Dermis microvascular lymphatic vessel endothelial cell (primary cell): ENCODE measurements at places on chromosomes 2 and 18. TPM values are rescaled to one million over a fixed set of nuclear protein-coding genes. Genes with fewer than 3 reads are reported as not detected.

Gene NAT8
- total RNA-seq: not detected in 2 replicates

DNA sequence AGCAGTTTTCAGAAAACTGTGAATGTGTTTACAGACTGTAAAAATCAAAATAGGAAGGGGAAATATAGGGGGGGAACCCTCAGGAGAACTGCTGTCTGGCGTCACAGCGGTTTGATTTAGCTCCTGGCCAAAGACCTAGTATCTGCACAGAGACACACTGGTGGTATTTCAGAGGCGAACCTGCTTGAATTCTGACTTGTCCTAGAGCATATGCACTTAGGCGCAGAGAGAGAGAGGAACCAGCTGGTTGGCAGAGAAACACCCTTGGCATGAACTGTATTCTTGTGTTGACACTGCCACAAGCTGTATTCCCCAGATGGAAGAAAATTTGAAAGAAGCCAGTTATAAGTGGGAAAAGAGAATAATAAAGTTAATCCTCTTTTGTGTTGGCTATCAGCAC is 506.5 kb upstream of the NRP2 start:
- DNase-seq: no peak

- DNase-seq: no peak
These were observed 19.3 kb downstream of the TRABD2A start for GRCh38 chr2:84861539-84861938.

GRCh38 chr2:128250229-128251025 is 68.2 kb downstream of the HS6ST1 start:
- no peak for DNase-seq

GRCh38 chr2:171723716-171724683 is 36.7 kb downstream of the DYNC1I2 start:
- no peak for DNase-seq

Gene TCF23
- total RNA-seq: not detected in 2 replicates

DNA sequence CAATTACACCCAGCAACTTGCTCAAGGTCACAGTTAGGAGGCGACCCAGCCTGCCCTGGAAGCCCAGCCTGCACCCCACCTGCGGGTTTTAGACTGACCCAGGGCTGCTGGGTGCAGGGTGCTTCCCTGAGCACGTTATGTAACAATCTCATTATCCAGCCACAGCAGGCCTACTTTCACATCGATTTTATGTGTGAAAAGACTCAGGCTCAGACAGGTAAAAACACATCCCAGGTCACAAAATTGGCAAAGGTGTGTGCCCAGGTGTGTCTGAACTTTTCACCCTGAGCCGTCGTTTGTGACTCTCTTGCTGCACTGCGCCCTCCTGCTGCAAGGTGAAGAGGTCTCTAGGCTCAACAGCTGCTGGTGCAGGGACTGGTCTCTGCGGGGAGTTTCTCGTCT is 668.2 kb upstream of the HS6ST1 start:
- DNase-seq: no peak

- DNase-seq: no peak
These were observed 100.7 kb upstream of the FOSL2 start for GRCh38 chr2:28291811-28292440.

Gene CRYGC
- not detected in 2 replicates for total RNA-seq

Gene CYP27A1
- total RNA-seq: 6.2 and 19.2 TPM in 2 replicates

GRCh38 chr2:200300065-200300464 is 6.4 kb upstream of the SPATS2L start:
- DNase-seq: no peak

- no peak for DNase-seq
These were observed 127.3 kb downstream of the MREG start for GRCh38 chr2:215886022-215886421.

DNA sequence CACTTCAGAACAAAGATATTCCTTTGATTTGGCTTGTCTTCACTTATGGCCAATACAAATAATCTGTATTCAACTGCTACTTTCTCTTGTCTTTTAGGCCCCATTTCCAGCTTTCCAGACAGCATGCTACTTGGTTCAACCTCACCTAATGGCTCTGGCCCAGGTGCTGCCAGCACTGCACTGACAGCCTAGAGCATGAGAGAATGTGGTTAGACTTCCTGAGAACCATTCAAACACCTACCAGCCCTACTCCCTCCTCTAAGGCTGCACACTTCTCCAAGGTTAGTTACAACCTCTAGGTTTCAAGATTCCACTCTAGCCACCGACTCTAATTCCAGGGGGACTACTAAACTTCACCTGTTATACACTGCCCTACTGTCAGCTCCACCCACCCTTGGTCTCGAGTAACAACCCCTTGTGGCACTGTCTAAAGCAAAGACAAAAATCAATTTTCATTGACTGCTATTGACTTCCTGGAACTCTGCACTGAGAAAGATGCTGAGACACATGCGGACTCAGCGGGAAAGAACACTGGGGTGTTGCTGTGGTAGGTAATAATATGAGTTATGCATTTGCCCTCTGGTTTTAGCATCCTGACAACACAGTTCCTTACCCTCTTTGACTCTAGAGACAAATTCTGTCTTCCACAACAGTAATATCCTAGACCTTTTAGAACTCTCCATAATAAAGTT is 38.2 kb downstream of the PLEKHM3 start:
- DNase-seq: no peak

DNA sequence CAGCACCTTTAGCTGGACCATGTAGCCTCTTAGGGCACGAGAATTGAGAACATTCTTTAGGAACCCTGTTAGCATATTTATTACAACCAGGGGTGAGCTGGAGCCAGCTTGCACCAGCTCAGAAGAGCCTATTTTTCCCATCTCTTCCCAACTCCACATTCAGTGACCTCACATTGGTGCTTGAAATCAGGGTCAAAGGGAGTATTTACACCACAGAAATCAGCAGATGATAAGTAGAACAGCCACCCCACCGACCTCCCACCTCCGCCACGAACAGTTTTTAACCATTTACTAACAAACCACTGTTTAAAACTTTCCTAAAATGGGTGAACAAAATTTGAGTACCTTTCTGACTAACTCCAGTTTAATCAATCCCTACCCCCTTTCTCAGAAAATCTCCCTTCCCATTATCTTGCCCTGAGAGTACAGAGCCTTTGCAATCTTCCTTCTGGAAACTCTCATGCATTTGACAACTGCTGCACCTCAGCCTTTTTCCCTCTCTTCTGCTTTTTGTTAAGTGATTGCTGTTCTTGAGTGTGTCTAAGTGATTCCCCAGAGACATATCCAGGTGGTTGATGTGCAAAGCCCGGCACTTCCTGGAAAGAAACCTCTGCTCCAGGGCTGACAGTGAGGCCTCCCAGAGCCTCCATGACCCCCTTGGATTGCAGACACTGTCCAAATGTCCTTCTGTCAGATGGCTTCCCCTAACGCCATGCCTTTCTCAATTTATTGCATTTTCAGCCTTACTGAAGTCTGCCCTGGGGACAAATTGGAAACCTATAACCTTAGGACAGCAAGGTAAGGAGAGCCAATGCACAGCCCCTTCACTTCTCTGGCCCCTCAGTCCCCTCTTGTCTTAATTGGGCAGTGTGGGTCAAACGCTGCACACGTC is 389.5 kb upstream of the TNP1 start:
- no peak for DNase-seq

Gene MXD1
- 2.6 and 4.3 TPM in 2 replicates for total RNA-seq

Gene WDSUB1
- 3.7 and 7.1 TPM in 2 replicates for total RNA-seq

Gene ELAC1
- total RNA-seq: 4.4 and 6.1 TPM in 2 replicates

DNA sequence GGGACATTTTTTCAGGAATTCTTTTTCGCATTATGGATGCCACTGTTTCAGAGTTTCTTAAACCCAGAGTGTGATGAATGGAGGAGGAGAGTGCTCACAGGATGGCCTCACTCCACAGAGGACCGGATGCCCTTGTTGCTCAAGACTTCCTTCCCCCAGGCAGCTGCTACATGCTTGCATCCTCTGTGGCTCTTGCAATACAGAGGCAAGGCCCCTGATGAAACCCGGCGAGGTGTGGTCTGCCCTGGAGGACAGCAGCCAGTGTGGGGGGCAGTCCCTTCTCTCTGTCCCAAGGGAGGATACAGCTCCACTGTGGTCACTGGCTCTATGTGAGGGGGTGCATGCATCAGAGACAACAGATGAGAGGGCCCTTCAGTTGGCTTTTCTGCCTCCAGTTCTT is 109.6 kb downstream of the SH3RF3 start:
- DNase-seq: peak; percentile 89

- no peak for DNase-seq
These were observed 46.0 kb downstream of the TNS1 start for GRCh38 chr2:217956586-217957457.

Gene ZSWIM2
- under 0.01 TPM in 1 of 2 replicates, not detected in the other for total RNA-seq

- DNase-seq: peak; percentile 37
These were observed 1.1 kb downstream of the DYSF start for GRCh38 chr2:71454221-71455010.

DNA sequence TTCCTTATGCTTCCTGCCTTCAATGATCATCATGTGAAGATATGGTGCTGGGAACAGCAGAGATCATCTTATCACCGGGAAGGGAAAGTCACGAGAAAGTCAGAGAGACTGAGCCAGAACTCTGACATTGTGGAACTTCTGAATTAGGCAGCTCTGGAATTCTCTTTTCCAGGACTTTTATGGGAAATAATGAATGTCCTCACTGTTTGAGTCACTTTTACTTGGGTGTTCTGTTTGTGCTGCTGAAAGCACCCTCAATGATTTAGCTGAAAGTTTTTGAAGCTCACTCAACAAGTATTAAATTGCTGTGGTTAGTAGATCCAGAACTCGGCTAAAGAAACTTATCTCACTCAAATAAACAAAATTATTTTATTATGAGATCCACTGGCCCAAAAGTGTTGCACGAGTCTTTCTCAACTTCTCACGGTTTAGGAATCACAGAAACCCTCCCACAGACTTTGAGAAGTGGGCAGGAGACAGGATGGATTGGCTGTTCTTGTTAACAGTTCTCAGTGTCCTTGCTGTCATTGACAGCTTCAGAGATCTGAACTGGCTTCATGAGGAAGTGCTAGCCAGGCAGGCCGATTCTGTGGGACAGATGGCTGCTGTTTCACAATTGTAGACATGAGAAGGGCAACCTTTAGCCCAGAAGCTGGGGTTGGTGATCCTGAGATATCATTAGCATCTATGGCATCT is 26.4 kb upstream of the ATRAID start:
- peak; percentile 68 for DNase-seq

GRCh38 chr2:220152281-220152935 is 525.0 kb downstream of the SLC4A3 start:
- no peak for DNase-seq

Gene RTKN
- 18.0 and 32.9 TPM in 2 replicates for total RNA-seq

Gene HMSD
- not detected in 2 replicates for total RNA-seq

DNA sequence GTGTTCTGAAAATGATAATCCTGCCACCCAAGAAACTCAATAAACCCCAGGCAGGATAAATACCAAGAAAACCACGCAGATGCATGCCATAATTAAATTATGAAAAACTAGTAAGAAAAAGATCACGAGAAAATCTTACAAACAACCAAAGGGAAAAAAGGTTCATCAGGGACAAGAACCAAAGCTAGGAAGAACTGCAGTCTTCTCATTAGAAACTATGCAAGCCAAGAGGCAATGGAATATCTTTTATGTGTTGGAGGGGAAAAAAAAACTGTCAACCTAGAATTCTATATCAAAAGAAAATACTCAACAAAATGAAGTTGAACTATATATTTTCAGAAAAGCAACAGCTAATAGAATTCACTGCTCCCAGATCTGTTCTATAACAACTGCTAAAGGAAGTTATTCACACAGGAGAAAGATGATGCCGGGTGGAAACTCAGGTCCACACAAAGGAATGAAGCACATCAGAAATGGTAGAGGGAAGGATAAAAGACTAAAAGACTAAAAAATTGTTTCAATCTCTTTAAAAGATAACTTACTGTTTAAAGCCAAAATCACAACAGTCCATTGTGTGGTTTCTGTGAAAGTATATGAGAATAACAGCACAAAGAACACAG is 55.0 kb downstream of the NDUFA10 start:
- DNase-seq: no peak

GRCh38 chr2:230658877-230659652 is 53.6 kb upstream of the CAB39 start:
- DNase-seq: no peak

GRCh38 chr2:170310876-170311502 is 133.0 kb downstream of the MYO3B start:
- DNase-seq: no peak

DNA sequence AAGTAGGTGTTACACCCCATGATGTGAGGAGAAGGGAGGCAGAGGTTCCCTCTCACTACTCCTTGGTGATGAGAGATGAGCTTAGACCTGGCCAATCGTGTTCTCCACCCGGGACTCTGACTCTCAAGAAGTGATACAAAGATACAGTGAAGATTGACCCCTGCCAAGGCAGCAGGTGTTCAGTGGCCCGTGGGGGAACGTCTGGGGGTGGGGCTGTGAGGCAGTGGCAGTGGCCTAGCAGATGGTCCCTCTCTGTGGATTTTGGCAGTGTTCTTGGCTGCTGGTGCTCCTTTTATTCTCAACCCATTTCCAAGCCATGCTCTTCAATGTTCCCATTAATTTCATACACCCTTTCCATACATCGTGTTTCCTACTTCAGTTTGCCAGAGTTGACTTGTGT is 120.4 kb upstream of the NEDD4L start:
- DNase-seq: no peak

Gene FBXO36
- 1.0 and 1.2 TPM in 2 replicates for total RNA-seq

Gene SERPINB10
- total RNA-seq: not detected in 2 replicates
